ENCODE measurements at places on chromosomes 3 and 15.

DNA sequence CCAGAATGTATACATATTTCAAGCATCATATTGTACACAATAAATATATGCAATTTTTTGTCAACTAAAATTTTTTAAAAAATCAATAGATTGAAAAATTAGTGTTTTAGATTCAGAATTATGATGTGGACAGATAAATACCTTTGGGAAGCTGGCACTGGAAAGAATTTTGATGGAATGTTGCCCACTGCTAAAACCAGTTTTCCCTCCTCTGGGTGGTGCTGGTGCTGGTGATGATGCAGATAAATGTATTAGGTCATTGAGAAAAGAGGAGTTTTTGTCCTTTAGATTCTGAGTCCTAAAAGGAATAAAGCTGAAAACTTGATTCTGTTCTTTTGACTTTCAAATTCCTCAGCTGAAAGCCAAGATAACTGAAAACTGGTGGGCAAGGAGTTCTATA lies 56.0 kb upstream of the SUCLG2 start:
- no peak for DNase-seq

- DNase-seq = no peak
Measured at GRCh38 chr3:38987456-38987855, 64.3 kb downstream of the SCN11A start.

- DNase-seq = no peak
Measured at GRCh38 chr15:100100926-100101325, 240.8 kb downstream of the ADAMTS17 start.

- DNase-seq = no peak
Measured at GRCh38 chr15:64146041-64146440, 5.5 kb upstream of the SNX22 start.

- DNase-seq = no peak
Measured at GRCh38 chr3:112126511-112126911, 6.5 kb downstream of the GCSAM start.

All from central memory CD8-positive, alpha-beta T cell (primary cell).